ENCODE measurements at places on chromosomes 13 and 19.

DNA sequence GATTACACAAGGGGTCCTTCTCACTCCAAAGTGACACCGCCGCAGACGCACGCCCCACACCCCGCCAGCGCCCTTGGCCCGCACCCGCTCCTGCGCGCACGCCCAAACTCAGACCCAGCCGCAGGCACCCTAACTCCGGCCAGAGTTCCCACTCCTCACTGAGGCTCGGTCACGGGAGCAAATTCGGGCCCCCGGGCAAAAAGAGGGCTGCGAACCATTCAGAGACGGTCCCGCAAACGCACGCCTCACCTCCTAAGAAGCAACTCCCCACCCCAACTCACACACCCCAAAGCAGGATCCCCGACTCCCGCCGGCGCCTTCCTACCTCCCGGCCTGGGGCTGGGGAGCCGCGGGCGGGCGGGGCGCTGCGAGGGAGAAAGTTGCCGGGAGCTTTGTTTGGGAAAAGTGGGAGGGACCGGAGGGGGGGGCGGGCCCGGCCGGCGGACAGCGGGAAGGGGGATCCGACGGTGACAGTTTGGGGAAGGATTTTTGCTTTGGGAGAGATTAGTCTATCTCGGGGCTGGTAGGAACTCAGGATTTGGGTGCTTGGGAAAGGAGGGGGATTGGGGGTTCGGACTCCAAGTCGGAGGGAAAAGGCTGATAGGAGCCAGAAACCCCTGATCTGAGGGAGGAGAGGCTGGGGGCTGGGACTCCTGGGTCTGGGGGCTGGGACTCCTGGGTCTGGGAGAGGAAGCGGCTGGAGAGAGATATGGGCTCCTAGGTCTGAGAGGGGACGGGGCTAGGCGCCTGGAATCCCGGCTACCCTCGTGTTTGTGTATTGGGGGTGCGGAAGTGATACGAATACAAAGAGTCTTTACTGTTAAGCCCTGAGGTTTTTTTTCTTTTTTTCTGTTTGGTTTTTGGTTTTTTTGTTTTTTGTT lies at the start of gene TEAD2:
TEAD2 (minus strand) TSS at position 369 of the 881 bp plus-strand sequence. CDS start 2,341 bp downstream, outside the sequence.
- peak; percentile 86 for DNase-seq

DNA sequence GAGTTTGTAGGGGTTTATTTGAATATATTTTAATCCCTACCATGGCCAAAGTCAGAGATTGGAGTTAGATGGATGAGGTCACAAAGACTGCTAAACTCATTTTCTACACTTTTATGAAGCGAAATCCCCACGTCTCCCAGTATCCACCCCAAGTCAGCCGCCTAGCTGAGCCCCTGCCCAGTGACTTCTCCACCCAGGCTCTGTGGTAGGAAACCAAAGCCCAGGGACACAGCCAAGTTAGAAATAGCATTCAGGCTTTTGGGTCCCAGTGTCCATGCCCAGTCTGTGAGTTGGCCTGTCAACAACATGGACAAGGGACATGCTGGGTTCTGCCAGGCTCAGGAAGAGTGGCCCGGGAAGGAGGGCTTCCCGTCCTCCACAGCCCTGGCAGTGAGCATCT lies 474.0 kb downstream of the FOXO1 start:
- DNase-seq = no peak

DNA sequence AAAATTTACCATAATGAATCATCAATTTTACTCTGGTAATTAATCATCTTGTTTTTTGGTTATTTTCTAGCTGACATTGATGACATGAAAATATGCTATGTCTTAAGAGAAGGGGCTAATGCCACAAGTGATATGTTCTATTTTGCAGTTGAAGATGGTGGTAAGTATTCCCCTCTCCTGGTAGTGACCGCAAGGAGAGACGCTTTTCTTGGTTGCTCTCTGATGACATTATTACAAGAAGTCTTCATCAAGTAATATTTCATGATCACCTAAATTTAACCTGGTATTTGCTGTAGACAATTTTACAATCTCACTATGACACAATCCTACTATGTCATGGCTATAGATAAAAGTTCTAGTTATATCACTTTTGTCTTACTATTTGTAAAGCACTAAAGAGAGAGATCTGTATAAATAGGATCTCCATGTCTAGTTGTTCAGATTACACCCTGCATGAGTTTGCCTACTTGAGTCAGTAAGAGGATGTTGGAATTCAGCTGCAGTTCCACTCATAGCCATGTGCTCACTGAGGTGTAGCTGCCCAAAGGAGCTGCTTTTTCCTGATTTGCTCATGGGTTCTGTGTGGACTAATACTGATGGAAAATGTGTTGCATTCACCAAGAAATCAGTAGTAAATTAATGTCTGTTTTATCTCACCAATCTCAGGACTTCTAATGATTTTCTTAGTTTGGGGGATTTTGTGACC lies 10.9 kb downstream of the FREM2 start:
- DNase-seq = no peak

GRCh38 chr13:44299152-44299943 lies 74.3 kb upstream of the SERP2 start:
- no peak for DNase-seq

DNA sequence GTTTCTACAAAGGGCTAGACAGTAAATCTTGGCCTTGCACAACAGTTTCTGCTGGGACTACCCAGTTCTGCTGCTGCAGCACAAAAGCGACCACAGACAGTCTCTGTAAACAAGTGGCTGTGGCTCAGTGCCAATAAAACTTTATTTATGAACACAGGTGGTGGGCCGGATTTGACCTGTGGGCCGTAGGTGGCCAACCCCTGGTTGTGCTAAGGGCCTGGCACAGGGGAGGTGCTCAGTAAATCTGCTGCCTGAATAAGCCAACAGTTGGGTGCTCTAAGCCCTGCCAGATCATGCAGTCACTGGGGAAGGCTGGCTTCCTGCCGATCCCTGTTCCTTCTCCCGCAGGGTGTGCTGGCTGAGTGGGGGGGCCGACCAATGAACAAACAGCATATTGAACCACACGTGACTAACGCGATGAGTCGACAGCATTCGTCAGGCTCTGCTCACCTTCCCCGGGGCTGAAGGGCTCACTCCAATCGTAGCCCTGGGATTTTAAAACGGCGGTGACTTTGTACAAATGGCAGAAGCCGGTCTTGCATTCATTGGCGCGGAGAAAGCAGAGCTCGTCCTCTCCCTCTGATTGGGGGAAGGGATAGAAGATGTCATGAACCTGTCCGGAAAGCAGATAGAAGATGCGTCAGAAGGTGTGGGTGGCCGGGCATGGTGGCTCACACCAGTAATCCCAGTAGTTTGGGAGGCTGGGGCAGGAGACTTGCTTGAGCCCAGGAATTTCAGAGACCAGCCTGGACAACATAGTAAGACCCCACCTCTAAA lies 24.3 kb upstream of the MYDGF start:
- DNase-seq = peak; percentile 90

DNA sequence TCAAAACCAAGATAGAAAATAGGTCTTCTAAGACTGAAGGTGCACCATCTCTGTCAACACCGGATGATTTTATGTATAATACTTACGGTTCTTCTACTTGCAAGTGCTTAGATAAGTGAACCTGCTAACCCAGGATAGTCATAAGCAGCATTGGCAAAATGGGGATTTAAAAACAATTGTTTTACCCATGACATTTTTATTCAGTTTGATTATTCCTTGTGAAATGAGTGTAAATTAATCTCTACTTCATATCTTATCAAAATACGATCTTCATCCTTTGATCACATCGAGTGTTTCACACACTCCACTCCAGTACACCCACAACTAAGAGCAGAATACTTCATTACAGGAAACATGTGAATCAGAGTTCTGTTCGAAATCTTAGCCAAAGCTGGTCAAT lies 23.0 kb upstream of the MTRF1 start:
- DNase-seq = no peak

DNA sequence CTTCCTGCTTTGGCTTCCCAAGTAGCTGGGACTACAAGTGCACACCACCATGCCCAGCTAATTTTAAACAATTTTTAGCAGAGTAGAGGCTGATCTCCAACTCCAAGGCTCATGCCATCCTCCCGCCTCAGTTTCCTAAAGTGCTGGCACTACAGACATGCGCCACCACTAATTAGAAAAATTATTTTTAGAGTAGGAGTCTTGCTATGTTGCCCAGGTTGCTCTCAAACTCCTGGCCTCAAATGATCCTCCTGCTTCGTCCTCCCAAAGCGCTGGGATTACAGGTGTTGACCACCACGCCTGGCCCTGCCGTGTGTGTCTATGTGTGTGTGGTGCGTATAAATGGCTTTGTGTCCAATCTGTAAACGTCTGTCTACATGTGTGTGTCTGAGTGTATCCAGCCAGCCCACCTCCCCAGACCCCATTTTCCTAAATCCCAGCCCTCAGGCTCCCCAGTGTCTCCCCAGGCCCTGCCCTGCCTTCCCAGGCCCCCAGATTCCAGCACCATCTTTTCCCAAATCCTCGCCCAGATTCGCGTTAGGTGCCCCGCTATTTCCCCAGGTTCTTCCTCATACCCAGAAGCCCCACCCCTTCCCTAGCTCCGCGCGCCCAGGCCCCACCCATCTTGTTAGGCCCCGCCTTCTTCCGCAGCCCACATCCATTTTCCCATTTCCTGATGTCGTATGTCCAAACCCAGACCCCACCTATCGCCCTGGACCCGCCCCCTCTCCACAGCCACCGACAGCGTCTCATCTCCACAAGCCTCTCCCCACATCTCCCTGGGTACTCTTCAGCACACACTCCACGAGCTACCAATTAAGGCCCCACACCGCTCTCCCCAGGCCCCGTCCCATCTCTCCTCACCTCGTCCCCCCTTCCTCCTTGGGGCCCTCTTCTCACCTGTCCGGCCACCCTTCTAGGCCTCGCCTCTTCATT lies 24.9 kb downstream of the SLC8A2 start:
- no peak for DNase-seq

- DNase-seq = peak; percentile 11
These were observed 565.1 kb downstream of the LIG4 start for GRCh38 chr13:107650081-107650701.
